Colonic mucosa (tissue), 4 donors: ENCODE measurements at places on chromosomes 3 and 15. TPM values are rescaled to one million over a fixed set of nuclear protein-coding genes. Genes with fewer than 3 reads are reported as not detected.

The LPP gene
- 170 TPM for total RNA-seq

The RBP2 gene
- 3.1 TPM for total RNA-seq

The CCR4 gene
- 0.69 TPM for total RNA-seq

DNA sequence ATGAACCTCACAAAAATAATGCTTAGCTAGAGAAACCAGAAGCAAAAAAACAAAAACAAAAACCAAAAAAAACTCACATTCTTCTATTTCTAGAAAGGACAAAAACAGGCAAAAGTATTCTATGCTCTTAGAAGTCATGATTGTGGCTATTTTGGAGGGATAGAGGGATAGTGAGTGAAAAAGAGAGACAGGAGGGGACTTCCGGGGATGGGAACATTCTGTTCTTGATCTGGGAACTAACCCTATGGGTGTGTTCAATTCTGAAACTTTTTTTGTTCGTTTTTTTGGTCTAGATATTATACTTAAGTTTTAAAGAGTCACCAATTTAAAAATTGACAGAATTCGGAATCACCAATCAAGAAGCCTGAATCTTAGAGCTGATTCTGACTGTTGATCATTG is 120.0 kb upstream of the TPM1 start:
- H3K27ac ChIP-seq: no peak overlapping the region
- no peaks in the 10 kb centered on the region for H3K36me3 ChIP-seq
- no peaks in the 10 kb centered on the region for H3K27me3 ChIP-seq

- H3K27ac ChIP-seq: no peak overlapping the region
- no peaks in the 10 kb centered on the region for H3K4me1 ChIP-seq
- H3K4me3 ChIP-seq: no peak overlapping the region
- DNase-seq: no peak
Measured at GRCh38 chr3:124346487-124346886, 354.6 kb upstream of the ROPN1 start.
